ENCODE measurements at places on chromosomes 11 and 22.

- no peak for DNase-seq
Observed at GRCh38 chr11:115606498-115607220, 102.4 kb upstream of the CADM1 start.

- no peak for DNase-seq
Observed at GRCh38 chr22:45552017-45552411, 49.3 kb downstream of the FBLN1 start.

DNA sequence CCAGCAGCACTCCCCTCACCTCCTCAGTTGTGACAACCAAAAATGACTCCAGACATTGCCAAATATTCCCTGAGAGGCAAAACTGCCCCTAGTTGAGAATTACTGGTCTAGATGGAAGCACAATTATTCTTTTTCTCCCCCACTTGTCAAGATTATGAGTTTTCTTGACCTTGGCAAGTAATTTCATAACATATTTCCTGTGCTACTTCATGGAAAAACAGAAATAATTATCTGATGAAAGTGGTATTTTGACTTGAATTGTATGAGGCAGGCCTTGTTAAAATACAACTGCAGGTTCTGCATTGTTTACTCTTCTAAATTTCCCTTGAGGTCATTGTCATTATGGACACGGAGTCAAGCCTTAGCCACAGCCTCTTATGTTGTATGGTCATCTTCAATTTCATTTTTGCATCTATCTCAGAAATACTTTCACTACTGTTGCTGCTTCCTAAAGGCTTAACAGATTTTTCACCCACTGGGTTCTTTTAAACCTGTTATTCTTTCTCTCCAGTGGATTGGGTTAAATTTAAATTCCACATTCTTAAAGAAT is 32.2 kb upstream of the LDLRAD3 start:
- DNase-seq = no peak

GRCh38 chr11:96097844-96098421 is 174.0 kb upstream of the MTMR2 start:
- no peak for DNase-seq

GRCh38 chr22:37601540-37602442 is 6.8 kb upstream of the GGA1 start:
- no peak for DNase-seq

DNA sequence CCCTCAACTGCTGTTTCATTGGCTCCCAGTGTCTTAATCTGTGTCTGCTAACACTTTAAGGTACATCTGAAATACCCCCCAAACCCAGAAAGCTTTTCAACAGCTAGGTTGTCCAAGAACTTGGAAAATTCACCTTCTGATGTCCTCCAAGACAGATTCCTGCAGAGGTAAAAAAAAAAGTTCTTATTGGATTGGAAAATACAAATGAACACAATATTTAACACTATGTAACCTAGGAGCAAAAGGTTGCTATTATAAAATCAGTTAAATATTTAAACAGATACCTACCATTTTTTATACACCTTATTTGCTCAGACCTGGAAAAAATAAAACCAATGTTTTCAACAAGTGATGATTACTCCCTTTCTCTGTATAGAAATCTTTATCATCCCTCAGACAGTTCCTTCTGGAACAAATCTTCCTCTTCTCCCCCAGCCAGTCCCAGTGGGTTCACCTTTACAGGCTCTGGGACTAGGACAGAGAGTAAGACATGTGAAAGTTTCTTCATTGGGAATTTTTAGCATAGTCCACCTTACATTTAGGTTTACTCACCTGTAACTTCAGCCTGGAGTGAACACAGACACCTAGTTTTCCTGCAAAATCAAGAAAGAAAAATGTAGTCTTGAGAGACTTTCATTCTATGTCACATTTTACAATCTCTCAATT is 13.3 kb upstream of the WDR74 start:
- no peak for DNase-seq

DNA sequence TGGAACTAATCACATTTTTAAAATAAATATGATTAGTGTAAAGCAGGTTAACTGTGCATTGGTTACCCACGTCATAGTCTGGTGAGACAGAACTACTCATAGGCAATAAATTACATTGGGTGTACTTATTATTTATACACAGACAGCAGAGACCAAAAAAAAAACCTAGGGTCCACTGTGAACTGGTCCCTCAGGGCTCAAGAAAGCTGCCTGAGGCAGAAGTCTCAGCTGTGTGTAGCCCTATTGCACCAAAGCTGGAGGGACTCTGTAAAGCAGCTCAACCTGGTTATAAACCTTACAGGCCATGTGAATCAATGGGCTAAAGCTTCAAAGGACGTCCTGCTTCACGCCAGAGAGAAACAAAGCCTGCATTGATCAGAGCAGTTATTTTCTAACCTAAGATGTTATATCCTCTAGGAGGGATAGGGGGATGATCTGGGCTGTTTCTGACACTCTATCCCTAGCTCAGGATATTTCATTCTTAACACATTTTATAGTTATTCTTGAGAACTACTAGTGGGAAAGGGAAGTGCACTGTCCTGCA is 432.2 kb upstream of the ANO3 start:
- no peak for DNase-seq

DNA sequence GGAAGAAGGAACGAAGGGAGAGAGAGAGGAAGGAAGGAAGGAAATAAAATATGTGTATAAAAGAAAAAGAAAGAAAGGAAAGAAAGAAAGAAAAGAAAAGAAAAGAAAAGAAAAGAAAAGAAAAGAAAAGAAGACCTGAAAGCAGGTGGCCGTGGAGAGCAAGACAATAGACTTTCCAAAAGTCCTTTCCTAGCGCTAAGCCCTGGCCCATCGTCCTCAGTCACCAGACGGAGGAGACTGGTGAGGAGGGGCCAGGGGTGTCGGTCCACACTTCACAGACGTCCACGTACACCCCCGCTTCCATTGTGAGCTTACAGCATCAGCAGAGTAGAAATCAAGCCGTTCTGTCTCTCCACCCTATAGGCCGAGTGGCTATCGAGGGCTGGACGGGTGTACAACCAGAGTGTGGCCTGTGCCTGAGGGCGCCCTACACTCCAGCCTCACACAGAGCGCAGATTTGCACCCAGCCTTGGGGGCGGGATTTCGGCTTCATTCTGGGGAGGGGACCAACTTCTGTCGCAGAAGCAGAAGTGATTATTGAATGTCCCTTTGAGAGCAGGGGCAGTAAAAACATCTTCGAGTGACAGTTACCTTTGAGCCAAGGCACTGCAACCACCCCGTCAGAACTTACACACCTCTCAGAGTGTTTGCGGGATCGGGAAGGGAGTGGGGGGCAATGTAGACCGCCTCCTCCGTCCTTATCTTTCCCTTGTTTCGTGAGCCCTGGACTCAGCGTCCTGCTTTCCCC is 2.0 kb upstream of the BSX start:
- DNase-seq = no peak

Measured in stimulated activated CD8-positive, alpha-beta memory T cell treated with anti-CD3 and anti-CD28 coated beads, Interleukin-15, amount 100 ng/mL, for 4 hours (primary cell).